AG10803 (cell line): ENCODE measurements at places on chromosomes 6 and 20.

DNA sequence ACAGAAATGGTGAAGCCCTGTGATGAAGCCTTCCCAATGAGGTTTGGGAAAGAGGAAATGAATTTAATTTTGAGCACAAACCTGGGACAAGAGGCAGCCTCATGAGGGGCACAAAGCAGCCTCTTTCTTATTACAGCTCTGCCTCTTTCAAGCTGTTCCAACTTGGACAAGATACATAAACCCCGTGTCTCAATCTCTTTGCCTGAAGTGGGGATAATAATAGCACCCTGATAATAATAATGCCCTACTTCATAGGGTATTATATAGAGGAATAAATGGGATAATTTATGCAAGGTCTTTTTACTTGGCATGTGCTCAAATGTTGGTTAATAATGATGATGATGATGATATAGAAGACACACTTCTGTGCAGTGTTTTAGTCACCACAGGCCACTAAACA lies 91.1 kb upstream of the PLN start:
- no peak for DNase-seq

DNA sequence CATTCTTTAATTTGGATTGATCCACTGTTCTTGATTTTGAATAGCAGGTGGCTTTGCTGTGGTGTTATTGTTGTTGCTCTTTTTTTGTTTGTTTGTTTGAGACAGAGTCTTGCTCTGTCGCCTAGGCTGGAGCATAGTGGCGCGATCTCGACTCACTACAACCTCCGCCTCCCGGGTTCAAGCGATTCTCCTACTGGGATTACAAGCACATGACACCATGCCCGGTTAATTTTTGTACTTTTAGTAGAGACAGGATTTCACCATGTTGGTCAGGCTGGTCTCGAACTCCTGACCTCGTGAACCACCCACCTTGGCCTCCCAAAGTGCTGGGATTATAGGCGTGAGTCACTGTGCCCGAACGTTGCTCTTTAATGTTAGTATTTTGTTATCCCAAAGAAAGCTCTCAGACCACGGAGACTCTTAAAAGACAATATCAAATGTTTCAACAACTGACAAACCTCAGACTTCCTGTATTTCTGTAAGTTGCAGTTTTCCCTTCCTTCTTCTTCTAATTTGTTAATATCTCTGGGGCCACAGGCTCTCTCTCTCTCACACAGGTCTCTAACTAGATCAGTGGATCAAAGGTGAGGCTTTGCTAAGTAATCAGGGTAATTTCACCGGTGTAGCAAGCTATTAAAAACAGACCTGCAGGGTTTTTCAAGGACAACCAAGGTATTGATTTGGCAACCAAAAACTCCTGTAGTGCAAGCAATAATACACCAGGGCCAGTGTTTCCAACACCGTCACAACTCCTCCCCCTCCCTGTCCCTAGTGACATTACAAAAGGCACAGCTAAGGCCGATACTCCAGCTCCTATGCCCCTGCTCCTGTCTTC lies 48.8 kb upstream of the ZNF217 start:
- peak; percentile 60 for DNase-seq

GRCh38 chr6:133227344-133227743 lies 13.8 kb upstream of the EYA4 start:
- no peak for DNase-seq

DNA sequence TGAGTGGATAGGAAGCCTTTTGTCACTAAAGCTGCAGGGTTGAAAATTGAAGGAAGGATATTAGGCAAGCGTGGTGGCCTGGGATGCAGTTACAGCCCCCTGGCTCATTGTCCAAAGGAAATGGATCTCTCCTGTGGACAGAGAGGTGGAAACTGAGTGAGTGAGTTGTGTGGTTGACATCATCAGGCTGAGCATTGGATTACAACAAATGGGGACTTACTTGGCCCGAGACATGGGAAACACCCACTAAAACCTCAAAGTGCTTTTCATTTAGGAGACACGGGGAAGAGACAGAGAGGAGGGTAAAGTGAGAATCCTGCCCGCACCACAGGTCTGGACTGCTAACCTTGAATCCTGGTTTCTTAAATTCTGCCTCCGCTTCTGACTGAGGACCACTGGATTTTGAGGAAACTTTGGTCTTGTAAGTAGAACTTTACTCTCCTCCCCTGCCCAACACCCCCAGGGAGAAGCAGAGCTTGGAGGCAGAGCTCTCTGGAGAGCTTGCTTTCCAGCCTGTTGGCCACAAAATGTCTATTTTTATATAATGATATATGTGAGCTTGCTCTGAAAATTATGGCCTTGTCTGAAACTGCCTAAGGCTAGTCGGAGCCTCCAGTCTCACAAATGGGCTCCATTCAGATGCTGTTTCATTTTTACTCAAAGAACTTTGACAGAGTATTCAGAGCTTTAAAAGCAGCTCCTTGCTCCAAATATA lies at the start of gene PKIG:
Gene PKIG (plus strand): TSS at position 269 of the 715 bp plus-strand sequence. CDS start 31,978 bp downstream, outside the sequence.
- peak; percentile 84 for DNase-seq

DNA sequence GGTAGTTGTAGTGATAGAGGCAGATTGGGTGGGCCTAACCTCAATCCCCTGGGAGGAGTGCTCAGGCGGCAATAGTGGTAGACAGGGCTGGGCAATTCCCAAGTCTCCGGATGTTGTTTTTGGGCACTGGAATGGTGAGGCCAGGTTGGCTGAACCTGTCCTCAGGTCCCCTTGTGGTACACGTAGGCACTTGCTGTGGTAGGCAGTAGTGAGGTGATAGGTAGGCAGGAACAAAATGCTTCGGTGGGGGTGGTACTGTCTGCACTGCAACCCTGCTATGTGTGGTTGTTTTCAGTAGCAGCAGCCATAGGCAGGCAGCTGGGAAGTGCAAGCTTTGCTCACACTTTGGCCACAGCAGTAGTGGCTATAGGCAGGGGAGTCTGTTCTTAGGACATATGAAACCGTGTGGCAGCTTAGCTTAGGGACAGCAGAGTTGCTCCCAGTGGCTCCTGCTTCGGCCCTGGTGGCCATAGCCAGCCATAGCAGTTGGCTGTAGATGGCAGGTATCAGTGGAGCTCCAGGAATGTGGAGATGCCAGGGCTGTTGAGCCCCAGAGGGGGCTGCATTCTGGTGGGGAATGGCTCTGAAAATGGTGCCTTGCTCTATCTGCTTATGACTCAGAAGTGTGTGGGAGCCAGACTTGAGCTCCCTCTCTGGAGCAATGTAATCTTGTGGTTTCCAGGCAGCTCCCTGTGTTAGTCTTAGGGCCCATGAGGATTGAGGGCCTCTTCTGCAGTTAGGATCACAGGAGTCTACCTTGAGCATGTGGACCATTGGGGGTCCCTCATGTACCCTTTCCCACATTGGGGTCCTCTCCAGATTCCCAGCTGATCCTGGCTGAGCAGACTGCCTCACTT lies 241.8 kb upstream of the BMP2 start:
- no peak for DNase-seq

- DNase-seq = no peak
Measured at GRCh38 chr6:54087721-54088120, 23.5 kb upstream of the MLIP start.

- no peak for DNase-seq
Measured at GRCh38 chr6:6825193-6825784, 236.8 kb downstream of the LY86 start.

GRCh38 chr6:169977434-169978265 lies 226.2 kb downstream of the ERMARD start:
- no peak for DNase-seq

DNA sequence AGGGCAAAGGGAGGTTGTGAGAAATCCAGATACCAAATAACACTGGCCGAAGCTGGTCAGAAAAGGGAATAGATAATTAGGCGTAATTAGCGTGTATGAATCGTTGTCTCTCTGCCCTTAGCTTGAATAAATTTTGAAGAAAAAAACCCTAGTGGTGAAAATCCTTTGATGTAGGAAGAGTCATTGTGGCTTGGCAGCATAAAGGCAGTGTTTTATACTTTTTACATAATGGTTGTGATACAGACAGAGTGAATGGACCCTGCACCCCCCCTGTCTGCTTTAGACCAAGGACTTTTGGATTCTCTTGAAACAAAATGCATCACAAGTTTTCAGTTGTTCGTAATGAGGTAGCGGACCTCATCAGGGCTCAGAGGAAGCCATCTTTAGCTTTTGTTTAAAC lies 126.5 kb downstream of the AFG1L start:
- no peak for DNase-seq

DNA sequence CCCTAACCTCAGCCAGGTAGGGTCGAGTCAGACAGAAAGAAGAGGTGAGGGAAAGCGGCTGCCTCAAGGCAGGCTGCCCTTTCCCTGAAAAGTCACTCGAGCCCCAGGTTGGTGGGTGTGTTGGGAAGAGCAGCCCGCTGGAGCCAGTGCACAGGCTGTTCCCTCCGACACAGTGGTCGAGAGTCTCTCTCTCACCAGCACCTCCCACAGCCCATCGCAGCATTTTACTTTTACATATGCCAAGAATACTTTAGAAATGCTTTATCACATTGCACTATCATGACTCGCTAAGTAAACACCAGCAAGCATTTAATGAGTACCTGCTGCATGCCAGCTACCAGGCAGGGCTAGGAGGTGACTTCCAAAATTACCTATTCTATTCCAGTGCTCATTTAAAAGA lies 1.7 kb downstream of the PRPH2 start:
- no peak for DNase-seq

DNA sequence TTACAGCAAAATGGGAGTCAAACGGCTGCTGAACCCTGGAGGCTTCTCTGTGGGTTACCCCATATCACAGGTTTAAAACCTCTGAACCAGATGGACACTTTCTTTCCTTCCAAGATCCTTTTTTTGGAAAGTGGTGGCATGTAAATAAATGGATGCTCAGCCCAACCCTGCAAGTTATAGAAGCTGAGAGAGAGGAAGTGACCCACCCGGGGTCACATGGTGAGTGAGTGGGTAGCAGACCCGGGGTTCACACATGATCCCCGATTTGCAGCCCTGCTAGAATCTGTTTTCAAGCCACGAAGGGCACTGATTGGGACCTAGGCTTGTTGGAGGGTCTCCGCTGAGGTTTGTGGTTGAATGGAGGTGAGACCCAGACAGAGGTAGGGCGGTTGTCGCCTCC lies 32.0 kb downstream of the SIRPA start:
- no peak for DNase-seq

DNA sequence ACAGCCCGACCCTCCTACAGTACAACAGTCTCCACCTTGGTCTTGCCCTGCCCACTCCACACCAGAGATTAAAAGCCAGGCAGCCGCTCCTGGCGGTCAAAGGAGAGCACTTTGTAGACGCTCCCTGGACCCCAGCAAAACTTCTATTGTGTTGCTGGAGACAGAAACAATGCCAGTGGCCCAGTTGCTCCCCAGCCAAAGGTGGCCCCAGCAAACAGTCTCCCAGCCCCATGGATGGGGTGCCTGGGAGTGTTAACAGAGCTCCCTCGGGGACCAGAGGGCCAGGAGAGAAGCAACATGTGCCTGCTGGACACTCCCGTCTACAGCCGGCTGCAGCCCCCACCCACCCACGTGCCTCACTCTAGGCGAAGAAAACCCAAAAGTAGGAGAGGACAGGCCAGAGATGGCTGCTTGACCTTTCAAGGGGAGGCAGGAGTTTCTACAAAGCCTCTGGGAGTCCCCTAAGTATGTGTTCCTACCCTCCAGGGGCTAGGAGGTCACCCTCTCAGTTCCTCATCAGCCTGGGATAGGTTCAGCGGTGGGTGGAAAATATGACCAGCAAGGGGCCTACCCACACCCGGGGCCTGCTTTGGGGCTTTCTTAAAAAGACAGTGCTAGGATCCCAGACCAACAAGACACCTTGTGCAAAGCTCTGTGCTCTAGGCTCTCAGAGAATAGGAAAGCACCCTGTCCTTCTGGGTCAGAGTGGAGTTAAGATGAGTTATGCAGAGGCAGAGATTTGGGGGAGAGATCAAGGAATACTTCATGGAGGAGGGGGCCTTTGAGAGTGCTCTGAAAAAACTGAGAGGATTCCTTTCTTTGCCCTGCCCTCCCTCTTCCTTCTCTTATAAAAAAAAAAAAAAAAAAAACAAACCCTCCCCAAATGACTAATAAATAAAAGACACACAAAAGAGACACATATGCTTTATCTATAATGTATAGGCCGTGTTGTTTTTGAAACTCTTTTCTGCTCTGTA lies 19.0 kb upstream of the PREX1 start:
- DNase-seq = no peak

DNA sequence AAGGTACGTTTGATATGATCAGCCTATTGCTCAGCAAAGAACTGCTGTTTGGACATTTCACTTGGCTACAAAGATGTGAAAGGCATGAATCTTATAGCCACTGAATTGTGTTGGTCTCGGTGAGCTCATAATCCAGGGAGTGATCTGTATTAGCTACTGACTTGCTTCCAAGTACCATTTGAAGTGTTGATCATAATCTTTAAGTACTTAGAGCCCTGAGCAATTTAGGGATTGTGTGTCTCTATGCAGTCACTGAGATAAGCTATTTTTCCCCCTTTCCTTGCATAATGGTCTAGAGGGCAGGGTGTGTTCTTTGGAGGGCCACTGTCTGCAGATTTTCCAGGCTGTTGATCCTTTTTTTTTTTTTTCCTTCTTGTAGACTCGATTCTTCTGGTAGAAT lies 393.6 kb downstream of the ESR1 start:
- no peak for DNase-seq

DNA sequence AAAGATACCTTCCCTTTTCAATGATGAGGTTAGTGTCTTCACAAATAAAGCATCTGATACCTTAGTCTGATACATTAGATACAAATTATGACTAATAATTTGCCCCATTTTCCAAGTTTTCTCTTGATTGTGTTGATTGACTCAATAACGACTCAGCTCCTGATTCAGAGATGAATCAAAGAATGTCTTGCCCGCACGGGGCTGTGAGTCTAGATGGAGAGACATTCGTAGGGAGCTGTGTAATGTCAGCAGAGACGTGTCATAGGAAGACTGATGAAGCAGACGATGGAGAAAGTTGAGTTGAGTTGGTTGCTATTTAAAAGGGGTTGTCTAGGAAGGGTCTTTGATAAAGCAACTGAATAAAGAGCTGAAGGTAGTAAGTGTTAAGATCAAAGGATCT lies 78.2 kb downstream of the TSHZ2 start:
- no peak for DNase-seq

DNA sequence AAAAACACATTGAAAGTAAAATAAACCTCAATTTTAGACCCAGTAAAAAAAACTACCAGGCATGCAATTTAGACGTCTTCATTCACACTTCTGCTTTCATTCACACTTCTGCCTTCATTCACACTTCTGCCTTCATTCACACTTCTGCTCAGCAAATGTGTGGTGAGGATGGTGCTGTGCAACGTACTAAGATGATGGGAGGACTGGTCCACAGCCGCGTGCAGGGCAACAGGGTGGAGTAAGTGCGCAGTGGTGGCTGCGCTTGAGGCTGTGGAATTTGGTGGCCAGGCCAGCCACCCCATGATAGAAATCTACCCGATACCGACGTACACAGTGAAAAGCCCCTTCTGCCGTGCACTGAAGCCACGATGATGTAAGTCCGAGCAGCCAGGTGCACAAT lies 114.3 kb upstream of the CD93 start:
- DNase-seq = no peak

- peak; percentile 99 for DNase-seq
Measured at GRCh38 chr6:42745640-42746462, at the start of gene TBCC. TBCC (minus strand) TSS chr6:42746103; CDS start chr6:42746073, 30 bp downstream.

DNA sequence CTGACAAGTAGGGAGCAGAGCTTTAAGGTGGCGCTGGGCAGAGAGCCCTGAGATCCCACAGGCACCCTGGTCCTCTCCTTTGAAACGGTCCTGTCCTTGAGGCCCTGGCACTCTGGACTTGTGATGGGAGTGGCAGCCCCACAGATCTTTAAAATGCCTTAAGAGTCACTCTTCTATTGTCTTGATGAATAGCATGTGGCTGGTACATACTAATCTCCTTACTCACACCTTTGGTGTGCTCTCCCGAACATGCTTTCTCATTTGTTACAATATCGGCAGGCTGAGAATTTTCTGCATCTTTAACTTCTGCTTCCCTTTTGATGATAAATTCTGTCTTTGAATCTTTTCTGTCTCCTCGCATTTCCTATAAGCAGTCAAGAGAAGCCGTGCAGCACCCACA lies 333.8 kb downstream of the TFAP2A start:
- no peak for DNase-seq
